ENCODE measurements at places on chromosomes 4 and X.

DNA sequence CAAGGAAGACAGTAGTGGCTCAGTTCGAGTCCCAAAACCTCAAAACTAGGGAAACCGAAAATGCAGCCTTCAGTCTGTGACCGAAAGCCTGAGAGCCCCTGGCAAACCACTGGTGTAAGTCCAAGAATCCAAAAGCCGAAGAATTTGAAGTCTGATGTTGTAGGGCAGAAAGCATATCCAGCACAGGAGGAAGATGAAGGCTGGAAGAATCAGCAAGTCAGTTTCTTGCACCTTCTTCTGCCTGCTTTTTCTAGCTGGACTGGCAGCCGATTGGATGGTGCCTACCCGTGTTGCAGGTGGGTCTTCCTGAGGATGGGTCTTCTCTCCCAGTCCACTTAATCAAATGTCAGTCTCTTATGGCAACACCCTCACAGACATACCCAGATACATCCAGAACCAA, 95.0 kb downstream of the STK32B start:
- DNase-seq, result no peak

GRCh38 chr4:47462799-47463234, 685 bp downstream of the COMMD8 start:
- no peak for DNase-seq

DNA sequence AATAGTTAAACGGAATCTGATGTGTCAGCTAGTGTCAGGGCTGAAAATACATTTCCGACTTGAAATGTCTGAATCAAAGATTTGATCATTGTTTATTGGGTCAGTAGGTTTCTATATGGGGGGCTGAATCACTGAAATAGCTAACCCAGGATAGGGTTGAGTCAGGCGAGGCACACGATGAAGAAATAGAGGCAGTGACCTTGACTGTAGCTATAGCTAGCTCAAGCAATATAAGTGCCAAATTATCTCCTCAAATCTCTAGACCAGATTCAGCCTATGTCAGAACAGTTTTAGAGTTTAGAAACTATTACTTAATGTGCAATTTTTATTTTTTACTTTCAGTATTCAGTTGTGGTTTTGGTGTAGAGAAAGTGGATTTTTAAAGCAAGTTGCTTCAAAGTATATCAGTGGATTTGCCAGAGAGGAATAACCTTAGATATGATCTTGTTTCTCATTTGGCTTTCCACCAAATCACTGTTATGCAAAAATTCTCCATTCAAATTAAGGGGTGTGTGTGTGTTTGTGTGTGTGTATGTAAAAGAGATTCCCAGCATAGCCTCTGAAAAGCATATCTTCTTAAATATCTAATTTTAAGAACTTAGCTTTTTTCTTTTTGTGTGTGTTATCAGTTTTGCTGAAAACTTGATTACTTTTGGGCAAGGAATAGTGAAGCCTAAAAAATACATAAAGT, 100.3 kb upstream of the RPL34 start:
- DNase-seq, result no peak

DNA sequence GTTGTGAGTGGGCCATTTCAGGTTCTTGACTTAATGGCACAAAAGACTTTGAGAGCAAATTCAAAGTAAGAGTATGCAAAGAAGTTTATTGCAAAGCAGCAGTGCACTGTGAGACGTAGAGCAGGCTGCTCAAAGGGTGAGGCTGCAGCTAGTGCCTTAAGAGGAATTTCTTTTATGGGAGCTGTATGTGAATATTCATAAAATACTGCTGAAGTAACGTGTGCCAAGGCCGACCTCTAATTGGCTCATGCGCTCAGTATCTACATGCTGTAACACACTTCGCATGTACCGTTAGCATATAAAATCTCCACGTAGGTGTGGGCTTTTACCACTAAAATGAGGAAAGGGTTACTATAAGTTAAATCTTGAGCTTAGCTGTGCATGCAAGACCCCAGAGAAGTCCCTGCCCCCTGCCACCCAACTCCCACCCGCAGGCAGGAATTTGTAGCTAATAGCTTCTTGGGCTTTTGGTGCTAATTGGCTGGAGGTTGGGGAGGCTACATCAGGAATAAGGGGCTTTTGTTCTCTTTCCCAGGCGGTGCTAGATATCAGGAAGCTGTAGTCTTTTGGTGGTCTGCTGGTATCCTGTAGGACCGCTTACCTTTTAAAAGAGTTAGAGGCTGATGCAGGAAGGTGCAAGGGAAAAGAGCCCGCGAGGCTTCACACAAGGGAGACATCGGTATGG, 47.6 kb downstream of the FSTL5 start:
- no peak for DNase-seq

GRCh38 chrX:129632443-129632842, 22.3 kb downstream of the APLN start:
- no peak for DNase-seq

GRCh38 chr4:109301651-109302360, 652 bp downstream of the COL25A1 start:
- DNase-seq, result no peak

- no peak for DNase-seq
Measured at GRCh38 chr4:147078875-147079658, 133.4 kb upstream of the TTC29 start.

GRCh38 chr4:73315091-73315490, 56.5 kb upstream of the ANKRD17 start:
- no peak for DNase-seq

DNA sequence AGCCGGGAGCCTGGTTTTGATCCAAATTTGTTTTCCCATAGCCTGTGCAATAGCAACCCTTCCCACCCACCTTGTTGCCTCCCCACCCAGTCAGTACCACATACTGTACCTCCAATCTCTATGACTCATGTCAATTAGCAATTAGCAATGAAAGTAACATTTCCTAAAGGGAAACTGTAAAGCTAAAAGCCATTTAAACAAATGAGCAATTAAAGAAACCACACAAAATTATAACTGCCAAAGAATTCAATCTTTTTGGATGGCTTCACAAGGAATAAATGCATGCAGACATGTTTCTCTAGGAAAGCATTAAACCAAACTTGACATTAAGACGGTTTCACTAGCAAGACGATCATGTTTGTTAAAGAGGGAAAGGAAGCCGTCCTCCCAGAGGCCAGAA, 169.0 kb upstream of the MAP3K15 start:
- no peak for DNase-seq

GRCh38 chrX:52220936-52221335, 36.2 kb downstream of the MAGED4 start:
- DNase-seq, result no peak

DNA sequence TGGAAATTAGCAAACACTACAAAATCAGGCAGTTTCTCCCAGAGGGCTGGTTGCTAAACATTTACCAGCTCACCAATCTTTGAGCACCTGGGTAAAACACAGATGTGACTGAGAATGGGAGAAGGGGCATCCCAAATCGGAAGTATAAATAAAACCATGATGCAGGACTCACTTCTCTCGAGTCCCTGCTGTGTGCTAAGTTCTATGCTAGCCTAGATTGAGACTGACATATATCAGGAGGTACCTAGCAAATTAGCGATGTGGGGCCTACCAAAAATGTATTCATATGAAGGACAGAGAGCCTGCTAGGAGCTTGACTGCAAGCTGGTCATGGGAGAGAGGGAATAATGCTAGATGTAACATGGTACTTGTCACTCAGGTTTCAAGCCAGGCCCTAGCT, 171.9 kb upstream of the PGRMC2 start:
- no peak for DNase-seq

- no peak for DNase-seq
Measured at GRCh38 chrX:51955200-51955599, 61.8 kb downstream of the MAGED1 start.

- DNase-seq, result peak; percentile 70
Measured at GRCh38 chrX:76427560-76428242, at the start of gene MAGEE1. TSS of gene MAGEE1 (plus strand) at chrX:76427710. CDS start at chrX:76427931, 221 bp downstream.

DNA sequence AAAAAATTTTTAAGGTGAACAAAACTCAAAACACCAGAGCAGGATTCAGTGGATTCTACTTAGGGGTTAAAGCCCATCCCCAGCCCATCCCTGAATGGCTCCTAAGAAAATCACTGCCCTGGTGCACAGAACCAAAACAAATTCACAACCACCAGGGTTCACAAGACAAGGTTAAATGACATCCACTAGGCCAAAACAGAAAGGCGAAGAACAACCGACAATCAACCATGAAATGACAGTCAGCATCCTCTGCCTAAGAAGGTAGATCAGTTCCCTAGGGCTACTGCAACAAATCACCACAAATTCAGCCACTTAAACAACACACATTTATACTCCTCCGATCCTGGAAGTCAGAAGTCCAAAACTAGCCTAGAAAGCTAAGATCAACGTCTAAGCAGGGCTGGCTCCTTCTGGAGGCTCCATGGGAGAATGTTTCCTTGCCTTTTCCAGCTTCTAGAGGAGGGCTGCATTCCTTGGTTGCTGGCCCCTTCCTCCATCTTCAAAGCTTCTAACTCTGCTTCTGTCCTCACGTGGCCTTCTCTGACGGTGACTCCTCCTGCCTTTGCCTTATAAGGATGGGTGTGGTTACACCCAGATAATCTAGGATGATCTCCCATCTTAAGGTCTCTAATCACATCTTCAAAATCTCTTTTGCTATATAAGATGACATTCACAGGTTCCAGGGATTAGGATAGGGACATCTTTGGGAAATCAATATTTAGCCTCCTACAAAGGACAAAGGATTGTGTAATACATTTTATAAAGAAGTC, 1.8 kb downstream of the CCNQ start:
- peak; percentile 69 for DNase-seq

- no peak for DNase-seq
Measured at GRCh38 chr4:48112017-48112667, 21.9 kb downstream of the TXK start.
